ENCODE measurements at places on chromosomes 5 and 9.

DNA sequence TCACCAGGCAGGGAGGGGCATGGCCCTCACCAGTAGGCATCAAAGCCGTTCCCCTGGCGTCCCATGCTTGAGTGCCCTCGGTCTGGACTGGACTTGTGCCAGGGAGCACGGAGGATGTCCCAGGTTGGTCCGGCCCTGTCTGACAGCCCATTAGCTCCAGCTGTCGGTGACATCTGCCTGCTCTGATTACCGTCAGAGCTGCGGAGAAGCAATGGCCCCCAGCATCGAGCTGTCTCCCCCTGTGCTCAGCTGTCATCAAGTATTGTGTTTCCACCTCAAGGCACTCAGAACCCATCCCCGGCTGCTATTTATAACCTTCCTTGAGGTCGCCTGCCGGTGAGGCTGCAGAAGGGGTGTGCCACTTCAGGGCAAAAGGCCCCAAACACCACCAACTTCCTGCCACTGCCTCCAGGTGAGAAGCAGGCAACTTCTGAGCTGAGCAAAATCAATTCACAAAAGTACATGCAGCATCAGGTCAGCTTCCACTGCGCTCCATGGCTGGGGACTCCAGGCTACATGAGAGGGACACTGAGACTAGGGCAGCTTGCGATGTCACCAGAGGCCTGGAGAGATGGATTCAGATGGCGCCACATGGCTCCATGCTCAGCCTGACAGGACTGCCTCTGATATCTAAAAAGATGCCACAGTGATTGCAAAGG lies 142.7 kb downstream of the C5orf15 start:
- no peak for DNase-seq

DNA sequence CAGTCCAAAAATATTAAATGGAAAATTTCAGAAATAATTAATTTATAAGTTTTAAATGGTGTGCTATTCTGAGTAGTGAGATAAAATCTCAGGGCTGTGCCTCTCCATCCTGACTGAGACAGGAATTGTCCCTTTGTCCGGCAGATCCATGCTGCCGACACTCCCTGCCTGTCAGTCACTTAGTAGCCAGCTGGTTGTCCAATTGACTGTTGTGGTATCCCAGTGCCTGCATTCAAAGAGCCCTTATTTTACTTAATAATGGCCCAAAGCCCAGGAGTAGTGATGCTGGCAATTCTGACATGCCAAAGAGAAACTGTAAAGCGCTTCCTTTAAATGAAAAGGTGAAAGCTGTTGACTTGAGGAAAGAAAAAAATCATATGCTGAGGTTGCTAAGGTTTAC lies 157.5 kb downstream of the ENC1 start:
- DNase-seq = no peak

DNA sequence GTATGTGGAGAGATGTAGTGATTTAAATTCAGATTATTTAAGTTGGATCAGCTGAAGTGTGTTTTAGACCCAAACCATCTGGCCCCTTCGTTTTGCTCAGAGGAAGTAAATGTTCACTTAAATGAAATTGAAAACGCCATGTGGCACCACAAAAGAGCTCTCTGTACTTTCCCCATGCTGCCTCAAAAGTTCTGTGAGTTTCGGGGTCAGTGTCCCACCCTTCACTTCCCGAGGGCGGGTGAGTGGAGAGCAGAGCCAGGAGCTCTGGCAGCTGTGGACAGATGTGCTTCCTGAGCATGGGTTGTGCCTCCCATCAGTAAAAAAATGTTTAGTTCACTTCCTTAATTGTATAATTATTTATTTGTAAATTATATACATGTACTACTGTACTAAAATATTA lies 48.4 kb downstream of the PSD2 start:
- no peak for DNase-seq

DNA sequence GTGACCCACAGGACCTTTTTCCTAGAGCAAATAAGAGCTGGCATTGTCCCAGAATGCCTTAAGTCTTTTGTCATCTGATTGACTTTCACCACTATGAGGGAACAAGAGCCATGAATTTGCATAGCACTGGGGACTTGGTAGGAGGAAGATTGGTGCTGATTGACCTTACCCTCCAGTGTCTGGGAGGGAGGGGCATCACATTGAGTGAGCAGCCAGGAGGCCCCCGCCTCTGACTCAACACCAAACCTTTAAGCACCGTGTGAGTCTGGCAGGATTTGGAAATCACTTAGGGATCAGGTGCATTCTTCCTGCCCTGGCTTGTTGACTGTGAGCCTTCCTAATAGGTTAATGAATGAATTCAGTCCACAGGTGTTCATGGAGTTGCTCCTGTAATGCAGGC lies 40.7 kb downstream of the WNK2 start:
- no peak for DNase-seq

DNA sequence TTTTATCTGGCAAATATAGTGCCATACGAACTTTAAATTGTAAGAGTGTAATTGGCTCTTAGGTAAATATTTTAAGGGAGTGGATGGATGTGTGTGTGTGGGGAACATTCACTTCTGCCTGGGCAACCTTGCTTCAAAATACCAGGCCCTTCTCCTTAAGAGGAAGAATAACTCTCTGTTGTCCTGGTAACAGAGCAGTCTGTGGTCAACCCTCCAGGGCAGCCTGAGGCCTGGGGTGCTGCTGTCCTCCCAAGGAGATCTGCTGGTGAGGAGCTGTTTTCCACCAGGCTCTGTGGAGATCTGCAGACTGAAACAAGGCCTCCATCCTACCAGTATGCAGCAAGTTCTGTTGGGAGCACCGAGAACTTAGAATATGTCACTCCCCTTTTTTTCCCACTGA lies 325.2 kb downstream of the PSAT1 start:
- DNase-seq = no peak

DNA sequence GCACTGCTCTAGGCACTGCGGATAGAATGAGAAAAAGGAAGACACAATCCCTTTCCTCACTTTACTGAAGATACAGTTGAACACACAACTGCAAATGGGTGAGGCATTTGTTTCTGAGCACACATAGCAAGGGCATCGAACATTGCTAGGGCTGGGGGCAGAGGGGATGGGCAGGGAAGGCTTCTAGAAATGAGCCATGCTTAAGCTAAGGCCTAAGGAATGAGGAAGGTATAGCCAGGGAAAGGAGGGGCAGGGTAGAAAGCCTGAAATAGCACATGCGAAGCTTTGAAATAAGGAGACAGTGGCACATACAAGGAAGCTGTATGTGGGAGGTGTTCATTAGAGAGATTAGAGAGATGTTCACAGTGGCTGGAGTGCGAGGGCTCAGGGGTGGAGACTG lies 92.7 kb downstream of the KIF4B start:
- DNase-seq = no peak

- DNase-seq = no peak
These were observed 6.9 kb upstream of the SLC12A7 start for GRCh38 chr5:1118738-1119137.

DNA sequence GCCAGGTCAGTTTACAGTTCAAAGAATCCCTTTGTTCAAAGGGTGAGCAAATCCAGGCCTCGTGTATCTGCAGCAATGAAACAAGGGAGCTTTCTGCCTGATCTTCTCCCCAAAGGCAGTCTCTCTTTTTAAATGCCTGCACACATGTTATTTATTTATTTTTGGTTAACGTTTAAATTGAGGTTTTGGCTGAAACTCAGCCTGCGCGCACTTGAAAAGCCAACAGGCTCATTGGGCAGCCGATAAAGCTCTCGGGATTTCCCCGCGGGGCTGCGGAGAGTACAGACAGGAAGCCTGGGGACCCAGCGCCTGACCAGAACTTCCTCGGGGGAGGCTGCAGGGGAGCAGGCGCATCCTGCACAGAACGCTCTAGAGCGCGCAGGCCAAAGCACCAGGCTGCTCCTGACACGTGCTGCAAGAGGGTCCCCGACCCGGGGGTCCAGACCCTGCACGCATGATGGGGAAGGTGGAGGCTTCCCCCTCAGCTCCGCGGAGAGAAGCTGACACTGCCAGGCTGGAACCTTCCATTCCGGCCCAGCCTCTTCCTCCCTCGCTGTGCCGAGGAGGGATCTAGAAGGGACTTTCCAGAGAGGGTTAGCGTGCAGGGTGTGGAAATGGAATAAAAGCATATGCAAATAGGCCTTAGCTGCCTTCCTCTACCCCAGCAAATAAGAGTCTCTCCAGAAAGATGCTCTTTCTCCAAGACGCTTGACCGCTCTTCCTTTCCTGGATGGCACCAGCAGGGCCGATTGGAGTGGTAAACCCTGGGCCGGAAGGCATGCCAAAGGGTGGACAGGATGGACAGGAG lies 46.1 kb downstream of the PTTG1 start:
- no peak for DNase-seq

DNA sequence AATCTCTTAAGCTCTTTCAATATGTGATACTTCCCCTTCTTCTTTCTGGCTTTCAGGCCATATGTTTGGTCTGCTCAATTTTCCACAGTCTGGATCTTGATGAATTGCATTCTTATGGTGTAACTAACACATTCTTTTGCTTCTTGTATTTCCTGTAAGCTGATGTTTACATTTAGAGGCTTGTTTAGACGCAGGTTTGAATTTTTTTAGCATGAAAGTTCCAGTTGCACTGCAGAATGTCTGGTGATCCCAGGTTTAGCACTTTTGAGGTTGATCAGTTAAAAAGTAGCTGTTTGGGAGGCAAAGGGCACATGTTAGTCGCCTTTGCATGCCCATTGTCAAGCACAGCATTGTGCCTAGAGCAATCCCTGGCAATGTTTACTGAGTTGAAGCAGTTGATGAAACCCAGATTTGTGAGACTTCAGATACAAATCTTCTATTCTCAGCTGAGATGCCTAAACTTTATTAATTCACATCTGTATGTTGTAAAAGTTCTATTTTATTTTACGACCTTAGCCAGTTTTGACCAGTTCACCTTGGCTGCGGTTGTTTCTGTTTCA lies 59.6 kb upstream of the SPATA31C2 start:
- peak; percentile 92 for DNase-seq

GRCh38 chr9:116196806-116197205 lies 43.2 kb downstream of the PAPPA start:
- DNase-seq = no peak

- DNase-seq = no peak
These were observed 8.4 kb downstream of the PDE6A start for GRCh38 chr5:149936044-149936699.

- no peak for DNase-seq
These were observed 20.0 kb upstream of the CEP72 start for GRCh38 chr5:592158-592557.

GRCh38 chr5:113338628-113339027 lies 96.2 kb downstream of the TSSK1B start:
- DNase-seq = no peak

DNA sequence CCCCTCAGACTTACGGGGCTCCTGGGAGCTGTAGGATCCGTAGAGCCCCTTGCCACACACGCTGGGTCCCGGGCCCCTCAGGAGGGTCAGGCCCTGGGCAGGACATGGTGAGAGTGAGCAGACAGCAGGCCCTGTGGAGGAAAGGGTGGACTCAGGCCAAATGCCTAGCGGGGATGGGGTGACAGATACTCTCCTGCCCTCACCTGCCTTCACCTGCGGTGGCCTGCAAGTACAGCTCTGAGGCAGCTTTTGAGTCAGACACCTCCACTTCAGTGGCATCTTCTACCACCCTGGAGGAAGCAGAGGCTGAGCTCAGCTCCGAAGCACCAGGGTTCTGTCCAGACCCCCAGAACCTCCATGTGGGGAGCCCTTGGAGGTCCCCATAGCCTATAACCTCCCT lies 26.2 kb downstream of the SLC35A4 start:
- no peak for DNase-seq

DNA sequence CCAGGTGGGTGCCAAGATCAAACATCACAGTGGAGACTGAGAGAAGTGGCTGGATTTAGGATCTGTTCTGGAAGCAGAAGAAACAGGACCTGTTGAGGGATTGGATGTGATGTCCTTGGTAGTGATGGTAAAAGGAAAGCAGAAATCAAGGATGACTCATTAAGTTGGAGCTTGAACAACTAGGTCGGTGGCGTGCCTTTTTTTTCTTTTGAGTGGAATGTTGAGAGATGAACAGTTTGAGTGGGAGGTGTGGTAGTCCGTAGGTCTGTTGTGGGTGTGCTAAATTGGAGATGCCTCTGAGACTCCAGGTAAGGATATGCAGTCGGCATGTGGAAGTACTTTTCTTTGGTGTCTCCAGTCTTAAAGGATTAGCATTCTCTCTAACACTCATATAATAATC lies 92.1 kb upstream of the IL12B start:
- no peak for DNase-seq

DNA sequence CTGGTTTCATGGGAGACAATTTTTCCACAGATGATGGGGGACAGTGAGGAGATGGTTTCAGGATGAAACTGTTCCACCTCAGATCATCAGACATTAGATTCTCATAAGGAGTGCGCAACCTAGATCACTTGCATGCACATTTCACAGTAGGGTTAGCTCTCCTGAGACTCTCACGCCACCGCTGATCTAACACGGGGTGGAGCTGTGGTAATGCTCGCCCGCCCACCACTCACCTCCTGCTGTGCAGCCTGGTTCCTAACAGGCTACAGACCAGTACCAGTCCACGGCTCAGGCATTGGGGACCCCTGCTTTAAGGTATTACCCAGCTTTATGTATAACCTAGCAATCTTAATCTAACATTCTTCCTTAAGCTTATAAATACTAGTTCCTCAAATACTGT lies 35.6 kb downstream of the TTC39B start:
- no peak for DNase-seq

GRCh38 chr9:88025411-88026117 lies 51.2 kb upstream of the CDK20 start:
- DNase-seq = no peak

DNA sequence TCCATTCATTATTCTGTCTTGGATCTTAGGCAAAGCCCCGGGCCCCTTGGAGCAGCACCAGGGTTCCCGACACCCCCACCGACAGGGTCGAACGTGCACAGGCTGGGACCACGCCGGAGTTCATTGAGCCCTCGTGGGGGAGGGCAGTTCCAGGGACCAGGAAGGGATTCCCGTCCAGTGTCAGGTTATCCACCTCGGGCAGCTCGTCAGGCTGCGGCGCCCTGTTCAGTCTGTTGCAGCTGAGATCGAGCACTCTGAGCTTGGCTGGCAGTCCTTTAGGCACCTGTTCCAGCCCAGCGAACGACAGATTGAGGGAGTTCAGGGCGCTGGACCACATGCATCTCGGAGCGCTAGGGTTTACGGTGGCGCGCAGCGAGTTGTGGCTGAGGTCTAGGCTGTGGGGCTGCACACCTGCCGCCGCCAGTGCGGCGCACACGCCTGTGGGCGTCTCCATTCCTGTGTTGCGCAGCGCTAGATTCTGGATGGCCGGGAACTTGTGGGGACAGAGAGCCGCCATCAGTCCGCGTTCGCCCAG lies 1.1 kb downstream of the CD14 start:
- no peak for DNase-seq

DNA sequence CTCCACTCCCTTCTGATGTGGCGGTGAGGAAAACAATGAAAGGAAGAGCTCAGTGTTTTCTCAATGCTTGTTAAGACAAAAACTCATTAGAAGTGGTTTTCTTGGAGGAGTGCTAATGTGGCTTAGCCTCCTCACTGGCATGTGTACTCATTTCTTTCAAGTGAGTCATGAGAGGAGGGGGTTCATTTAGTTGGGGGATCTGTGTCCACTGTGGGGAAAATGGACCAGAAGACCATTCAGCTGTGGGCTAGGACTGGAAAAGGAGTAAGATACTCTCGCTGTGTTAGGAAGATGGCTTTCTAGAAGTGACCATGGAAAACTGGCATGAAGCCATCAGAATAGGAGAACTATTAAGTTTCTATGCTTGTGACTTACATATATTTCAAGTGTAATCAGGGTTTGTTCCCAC lies 23.5 kb downstream of the KLF9 start:
- no peak for DNase-seq

All from SW 1271 (cell line).